ENCODE measurements at places on chromosomes 3 and 15.

DNA sequence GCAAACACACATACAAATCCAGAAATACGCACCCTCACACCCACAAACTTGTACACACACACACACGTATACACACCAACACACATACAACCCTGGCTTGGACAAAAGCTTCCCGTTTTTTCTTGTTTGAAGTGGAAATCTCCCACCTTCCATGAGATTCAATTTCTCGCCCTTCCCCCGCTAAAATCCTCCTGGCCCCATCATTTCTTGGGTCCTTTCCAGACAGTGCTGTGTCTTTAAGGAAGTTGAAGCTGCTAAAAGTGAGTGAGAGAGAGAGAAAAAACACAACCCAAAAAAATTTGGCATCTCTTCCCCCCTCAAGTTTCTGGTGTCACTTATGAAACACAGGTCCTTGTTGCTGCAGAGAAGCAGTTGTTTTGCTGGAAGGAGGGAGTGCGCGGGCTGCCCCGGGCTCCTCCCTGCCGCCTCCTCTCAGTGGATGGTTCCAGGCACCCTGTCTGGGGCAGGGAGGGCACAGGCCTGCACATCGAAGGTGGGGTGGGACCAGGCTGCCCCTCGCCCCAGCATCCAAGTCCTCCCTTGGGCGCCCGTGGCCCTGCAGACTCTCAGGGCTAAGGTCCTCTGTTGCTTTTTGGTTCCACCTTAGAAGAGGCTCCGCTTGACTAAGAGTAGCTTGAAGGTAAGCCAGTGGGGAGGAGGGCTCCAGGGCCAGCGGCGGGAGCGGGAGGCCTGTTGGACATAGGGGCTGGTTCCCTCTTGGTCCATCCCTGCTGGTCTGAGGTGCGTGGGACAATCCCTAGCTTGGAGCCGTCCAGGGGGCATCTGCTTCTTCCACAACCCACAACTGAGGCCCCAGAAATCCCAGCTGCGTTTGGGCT is at the start of gene ISLR:
TSS of gene ISLR (plus strand) at position 331 of the 839 bp plus-strand sequence. CDS start 1,149 bp downstream, outside the sequence.
- DNase-seq = no peak

DNA sequence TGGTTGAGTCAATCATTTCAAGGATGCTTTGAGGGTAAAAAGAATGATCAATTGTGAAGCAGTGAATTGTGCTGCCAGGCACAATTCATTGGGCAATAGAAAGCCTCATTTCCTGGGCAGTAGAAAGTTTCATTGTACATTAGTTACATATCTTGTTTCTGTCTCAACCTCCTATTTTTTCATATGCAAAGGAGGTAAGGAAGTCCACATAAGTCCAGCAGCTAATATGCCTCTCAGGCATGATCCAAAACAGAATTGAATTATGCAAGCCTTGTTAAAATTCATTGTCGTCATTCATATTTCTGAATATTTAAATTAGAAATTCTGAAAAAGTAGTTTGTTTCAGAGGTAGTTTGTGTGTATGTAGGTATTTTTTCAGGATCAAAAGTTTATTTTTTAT is 65.8 kb downstream of the TFRC start:
- no peak for DNase-seq

DNA sequence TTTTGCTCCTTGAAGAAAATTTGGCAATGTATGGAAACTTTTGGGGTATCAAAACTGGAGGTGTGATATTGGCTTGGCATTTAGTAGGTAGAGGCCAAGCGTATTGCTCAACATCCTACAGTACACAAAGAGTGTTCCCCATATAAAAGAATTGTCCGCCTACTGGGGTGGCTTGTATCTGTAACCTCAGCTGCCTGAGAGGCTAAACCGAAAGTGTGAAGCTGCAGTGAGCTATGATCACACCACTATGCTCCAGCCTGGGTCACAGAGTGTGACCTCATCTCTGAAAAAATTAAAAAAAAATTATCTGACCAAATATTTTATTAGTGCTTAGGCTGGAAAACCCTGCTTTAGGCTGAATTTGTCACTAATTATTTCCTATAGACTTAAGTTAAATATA is 483.9 kb downstream of the PYDC2 start:
- no peak for DNase-seq

DNA sequence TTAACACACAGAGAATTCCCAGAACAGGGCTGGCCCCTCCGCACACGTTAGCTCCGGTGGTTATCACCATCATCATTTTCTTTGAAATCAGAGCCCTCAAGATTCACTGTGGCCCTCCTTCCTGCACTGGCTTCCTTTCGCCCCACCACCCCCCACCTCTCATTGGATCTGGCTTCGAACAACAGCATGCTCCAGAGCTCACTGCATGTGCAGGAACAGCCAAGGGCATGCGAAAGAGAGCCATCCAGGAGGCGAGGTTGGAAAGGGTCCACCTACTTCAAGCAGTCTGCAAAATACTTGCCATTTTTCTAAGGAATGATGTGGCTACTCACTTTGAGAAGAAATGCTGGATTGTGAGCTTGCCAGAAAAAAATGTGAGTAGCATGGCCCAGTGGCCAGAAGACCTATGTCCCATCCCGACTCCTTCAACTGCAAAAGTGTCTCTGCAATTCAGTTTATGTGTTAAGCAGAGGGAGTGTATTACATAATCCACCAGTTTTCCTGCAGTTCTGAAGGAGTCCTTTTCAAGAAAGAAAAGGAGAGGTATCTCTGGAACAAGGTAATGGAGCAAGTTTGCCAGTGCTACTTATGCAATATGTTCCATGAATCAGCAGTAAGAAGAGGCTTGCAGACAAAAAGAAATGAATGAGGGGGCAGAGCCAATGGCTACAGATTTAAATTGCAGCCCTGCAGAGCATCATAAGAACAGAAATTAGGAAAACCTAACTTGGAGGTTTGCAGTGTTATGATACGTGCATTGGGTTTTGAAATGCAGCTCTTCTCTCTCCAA is 92.8 kb downstream of the OCA2 start:
- DNase-seq = no peak

DNA sequence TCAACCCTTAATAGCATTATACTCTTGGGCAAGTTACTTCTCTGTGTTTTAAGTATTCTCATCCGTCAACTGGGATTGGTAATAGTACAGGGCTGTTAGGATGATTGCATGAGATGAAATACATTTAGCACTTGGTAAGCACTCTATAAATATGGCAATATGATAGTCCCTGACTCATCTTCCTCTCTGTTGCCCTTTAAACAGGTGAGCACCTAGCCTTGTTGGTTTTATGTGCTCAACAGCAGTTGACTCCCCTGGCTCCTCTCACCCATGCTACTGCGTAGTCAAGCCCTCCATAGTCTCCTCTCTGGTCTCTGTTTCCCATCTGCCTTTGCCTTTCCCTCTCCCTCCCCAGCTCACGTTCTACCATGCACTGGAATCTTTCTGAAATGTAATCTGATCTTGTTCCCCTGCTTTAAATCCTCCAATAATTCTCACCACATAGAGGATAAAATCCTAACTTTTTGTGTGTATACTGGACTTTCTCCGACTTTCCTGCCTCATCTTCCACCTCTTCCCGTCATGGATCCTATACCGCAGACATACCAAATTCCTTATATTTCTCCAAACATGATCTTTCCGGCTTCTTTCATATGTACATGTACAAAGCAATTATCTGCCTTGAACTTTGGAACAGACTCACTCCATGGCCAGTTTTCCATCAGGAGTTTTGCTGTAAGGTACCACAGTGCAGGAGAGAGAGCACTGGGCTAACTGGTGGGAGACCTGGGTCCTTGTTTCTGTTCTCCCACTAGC is 42.3 kb downstream of the FSD2 start:
- DNase-seq = no peak

- peak; percentile 69 for DNase-seq
Observed at GRCh38 chr15:90956274-90957030, 1.8 kb downstream of the RCCD1 start.
